ENCODE measurements at places on chromosomes 12 and 14.

DNA sequence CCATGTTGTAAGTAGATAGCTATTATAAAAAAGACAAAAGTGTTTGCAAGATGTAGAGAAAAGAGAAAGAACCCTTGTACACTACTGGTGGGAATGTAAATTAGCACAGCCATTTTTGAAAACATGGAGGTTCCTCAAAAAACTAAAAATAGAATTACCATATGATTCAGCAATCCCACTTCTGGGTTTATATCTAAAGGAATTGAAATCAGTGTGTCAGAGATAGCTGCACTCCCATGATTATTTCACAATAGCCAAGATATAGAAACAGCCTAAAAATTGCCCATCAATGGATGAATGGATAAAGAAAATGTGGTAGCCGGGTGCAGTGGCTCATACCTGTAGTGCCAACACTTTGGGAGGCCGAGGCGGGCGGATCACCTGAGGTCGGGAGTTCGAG lies 9.2 kb downstream of the PSMC6 start:
- DNase-seq, result no peak

- DNase-seq, result no peak
Measured at GRCh38 chr12:8960176-8960575, 10.7 kb upstream of the M6PR start.

DNA sequence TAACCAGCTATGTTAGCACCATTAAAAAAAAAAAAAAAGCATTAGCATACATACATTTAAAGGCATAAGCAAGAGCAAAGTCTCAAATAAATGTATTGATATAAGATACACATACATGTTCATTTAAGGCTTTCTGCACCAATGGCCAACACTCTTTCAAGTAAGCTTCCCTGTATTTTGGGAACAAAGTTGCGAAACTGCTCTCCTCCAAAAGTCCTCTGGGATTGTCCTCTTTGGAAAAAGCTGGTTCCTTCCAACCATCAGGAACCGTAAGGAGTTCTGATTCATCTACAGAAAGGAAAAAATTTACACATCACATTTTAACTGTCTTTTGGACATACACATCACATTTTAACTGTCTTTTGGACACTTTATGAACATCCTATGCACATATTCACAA lies 3.2 kb downstream of the KRR1 start:
- no peak for DNase-seq

DNA sequence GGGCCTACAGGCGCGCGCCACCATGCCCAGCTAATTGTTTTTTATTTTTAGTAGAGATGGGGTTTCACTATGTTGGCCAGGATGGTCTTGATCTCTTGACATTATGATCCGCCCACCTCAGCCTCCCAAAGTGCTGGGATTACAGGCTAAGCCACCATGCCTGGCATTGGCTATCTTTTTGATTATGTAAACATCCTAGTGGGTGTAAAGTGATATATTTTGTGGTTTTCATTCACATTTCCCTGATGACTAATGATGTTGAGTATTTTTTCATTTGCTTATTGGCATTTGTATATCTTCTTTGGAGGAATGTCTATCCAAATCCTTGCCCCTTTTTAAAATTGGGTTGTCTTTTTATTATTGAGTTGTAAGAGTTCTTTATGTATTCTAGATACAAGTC lies 16.3 kb downstream of the CREBL2 start:
- no peak for DNase-seq

DNA sequence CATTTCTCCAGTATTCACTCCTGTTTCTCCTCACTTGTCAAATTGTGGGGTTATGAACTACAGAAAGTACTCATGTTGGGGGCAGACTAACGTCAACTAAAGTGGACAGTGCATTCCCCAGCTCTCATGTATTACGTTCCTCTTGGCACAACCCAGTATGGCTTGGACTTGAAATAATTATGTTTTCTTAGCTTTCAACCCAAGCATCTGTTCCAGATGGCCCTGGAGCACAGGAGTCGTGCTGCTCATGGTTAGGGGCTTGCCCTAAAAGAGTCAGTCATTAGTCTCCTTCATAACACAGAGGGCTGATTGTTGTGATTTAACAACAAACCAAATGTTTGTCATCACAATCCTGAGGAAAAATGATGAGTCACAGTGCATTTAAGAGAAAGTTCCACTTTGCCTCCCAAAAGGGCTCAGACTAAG lies 154.4 kb downstream of the RPAP3 start:
- DNase-seq, result no peak

- DNase-seq, result no peak
Measured at GRCh38 chr12:66258011-66258410, 44.3 kb upstream of the HELB start.

DNA sequence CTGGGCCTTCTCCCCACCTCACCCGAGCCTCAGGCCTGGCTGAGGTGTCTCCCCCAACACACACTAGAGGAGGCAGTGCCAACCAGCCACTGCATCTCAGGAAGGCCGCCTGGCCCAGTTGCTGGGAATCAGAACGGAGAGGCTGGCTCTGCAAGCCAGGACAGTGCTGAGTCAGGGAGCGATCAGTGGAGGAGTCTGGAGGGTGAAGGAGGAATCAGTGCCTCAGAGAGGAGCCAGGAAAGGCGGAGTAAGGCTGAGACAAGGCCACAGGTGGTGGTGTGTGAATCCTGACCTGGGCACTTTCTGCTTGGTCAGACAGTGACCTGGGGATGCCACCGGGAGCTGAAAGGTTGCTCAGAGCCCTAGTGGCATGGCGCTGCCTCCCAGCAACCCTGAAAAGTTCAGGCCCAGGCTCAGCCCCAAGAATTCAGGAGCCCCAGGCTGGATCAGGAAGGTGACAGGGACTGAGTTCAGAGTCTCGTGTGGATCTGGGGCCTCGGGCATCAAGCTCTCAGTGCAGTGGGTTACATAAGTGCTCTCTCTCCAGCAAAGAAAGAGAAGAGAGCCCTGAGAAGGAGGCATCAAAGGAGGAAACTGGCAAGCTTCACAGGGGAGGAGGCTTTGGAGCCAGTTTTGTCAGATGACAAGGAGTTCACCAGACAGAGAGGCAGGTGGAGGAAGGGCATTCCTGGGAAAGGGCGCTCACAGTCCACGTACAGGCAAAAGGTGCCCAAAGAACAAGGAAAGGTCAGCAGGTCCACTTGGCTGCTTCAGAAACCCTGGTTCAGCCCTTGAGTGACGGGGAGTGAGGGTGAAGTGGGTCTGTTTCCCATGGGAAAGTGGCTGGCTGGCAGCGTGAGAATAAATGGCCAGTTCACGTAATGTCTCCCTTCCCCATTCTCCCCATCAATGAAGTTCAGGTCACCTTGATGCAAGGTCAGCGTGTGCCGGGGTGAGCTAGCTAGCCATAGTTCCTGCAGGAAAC lies 87.8 kb downstream of the ZFP36L1 start:
- peak; percentile 23 for DNase-seq

All from kidney glomerular epithelial cell (primary cell).